ENCODE measurements at places on chromosomes 5 and 9. TPM values are rescaled to one million over a fixed set of nuclear protein-coding genes. Genes with fewer than 3 reads are reported as not detected.

DNA sequence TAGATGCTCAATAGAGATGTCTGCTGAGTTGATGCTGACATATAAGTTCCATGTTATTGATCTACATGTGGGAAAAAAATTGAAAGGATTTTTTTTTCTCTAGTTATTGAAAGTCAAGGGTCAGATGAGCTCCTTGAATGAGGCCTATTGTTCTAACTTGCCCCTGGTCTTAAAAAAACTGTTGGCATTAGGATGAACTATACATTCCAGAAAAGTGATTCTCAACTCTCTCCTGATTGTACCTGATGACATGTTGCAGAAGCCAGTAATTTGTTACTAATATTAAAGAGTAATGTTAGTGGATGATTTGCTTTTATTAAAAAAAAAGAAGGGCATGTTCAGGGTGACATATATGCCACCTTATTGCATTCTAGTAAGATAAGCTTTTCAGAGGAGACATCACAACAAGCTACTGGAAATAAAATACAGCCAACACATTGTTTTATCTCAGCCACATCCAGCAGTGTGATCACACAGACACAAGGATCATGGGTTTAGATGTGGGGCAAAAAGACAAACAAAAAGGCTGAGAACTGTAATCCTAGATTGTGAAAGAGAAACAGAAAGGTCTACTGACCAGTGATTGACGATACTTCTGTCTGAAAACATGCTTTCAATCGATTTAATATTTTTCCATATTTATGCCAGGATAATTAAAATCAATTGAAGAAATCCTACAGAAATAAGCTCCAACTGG lies 1314.1 kb upstream of the C9orf72 start:
- H3K36me3 ChIP-seq, result no peaks in the 10 kb centered on the region
- H3K4me1 ChIP-seq, result no peaks in the 10 kb centered on the region
- no peak overlapping the region for H3K4me3 ChIP-seq
- no peaks in the 10 kb centered on the region for H3K27me3 ChIP-seq

PTGS1 gene
- total RNA-seq, result 0.08 TPM

DNA sequence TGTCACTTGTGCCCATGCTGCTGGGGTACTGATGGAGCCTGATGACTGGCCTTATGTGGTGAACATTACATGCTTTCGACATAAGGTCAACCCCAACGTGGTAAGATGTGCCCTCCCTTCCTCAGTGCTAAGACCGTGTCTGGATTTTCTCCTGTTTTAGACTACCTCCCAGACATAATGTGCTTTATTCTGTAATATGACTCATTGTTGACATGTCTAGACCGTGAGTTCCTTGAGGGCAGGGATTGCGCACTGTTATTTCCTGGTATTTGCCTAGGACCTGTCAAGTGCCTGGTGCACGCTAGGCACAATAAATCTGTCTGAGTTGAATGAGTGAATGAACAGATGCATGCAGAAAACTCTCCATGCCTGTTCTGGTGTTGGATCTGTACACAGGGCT lies 346.0 kb downstream of the KDM4C start:
- no peaks in the 10 kb centered on the region for H3K4me1 ChIP-seq
- DNase-seq, result no peak
- H3K27me3 ChIP-seq, result no peaks in the 10 kb centered on the region
- no peak overlapping the region for H3K27ac ChIP-seq
- H3K36me3 ChIP-seq, result peaks cover 51% of the 10 kb centered on the region

DNA sequence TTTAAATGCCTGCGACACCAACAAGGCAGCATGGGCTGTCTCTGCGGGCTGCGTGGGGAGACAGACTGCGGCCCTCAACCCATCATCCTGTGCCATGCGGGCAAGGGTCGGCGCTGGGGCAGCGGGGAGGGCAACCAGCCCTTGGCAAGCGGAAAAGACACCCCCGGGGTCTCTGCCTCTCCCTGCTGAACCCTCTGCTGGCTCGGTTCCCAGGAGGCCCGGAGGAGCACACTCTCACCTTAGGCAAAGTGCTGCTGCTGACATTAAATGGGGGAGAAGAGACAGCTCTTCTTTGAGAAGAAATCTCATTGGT lies 129.6 kb upstream of the PPP1R26 start:
- H3K27me3 ChIP-seq, result no peaks in the 10 kb centered on the region
- no peaks in the 10 kb centered on the region for H3K4me1 ChIP-seq

PTPRD gene
- not detected for total RNA-seq

- H3K4me1 ChIP-seq, result no peaks in the 10 kb centered on the region
- H3K27ac ChIP-seq, result no peak overlapping the region
- H3K4me3 ChIP-seq, result no peak overlapping the region
- no peaks in the 10 kb centered on the region for H3K27me3 ChIP-seq
- no peak for DNase-seq
These were observed 223.5 kb upstream of the TUT7 start for GRCh38 chr9:86577420-86578333.

NUTM2G gene
- total RNA-seq, result not detected

DNA sequence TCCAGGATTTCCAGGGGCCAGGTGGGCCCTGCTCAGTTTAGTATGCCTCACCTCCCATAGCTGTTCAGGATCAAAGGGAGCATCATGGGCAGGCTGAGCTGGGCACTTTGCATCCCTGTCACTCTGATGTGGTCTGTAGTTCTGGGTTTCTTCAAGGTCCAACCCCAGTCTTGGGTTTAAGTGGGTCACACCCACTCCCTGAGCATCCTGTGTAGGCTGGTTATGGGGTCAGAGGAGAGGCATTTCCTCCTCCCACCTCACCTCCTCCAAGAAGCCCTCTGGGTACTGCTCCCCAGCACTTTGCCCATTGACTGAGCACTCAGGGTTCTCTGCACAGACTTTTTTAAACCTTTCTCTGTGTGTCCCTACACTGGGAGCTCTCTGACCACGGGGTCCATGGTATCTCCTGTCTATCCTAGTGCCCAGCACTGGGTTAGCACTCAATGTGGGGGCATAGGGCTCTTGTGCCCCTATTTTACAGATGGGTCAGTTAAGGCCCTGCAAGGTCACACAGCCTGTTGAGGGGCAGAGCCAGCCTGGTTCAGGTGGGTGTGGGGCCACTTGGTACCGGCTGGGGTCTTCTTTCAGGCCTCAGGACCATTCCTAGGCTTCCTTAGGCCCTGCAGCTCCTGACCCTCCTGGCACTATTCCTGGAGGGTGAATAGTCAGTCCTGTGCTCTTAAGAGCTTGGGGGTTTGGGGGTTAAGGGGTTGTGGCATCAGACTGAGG lies 19.0 kb downstream of the CXXC5 start:
- no peaks in the 10 kb centered on the region for H3K36me3 ChIP-seq
- peak; percentile 36 for DNase-seq
- peaks cover 36% of the 10 kb centered on the region for H3K4me1 ChIP-seq
- peak overlapping the region; percentile 50 for H3K4me3 ChIP-seq

- no peaks in the 10 kb centered on the region for H3K36me3 ChIP-seq
- no peak for DNase-seq
- no peak overlapping the region for H3K4me3 ChIP-seq
- no peak overlapping the region for H3K27ac ChIP-seq
- H3K27me3 ChIP-seq, result no peaks in the 10 kb centered on the region
These were observed 403.0 kb downstream of the HINT1 start for GRCh38 chr5:130762031-130762430.

GRCh38 chr9:129275626-129276247 lies 97.7 kb upstream of the IER5L start:
- no peaks in the 10 kb centered on the region for H3K36me3 ChIP-seq
- no peak overlapping the region for H3K4me3 ChIP-seq
- peaks cover 39% of the 10 kb centered on the region for H3K27me3 ChIP-seq
- DNase-seq, result no peak

SOX30 gene
- 0.18 TPM for total RNA-seq

DNA sequence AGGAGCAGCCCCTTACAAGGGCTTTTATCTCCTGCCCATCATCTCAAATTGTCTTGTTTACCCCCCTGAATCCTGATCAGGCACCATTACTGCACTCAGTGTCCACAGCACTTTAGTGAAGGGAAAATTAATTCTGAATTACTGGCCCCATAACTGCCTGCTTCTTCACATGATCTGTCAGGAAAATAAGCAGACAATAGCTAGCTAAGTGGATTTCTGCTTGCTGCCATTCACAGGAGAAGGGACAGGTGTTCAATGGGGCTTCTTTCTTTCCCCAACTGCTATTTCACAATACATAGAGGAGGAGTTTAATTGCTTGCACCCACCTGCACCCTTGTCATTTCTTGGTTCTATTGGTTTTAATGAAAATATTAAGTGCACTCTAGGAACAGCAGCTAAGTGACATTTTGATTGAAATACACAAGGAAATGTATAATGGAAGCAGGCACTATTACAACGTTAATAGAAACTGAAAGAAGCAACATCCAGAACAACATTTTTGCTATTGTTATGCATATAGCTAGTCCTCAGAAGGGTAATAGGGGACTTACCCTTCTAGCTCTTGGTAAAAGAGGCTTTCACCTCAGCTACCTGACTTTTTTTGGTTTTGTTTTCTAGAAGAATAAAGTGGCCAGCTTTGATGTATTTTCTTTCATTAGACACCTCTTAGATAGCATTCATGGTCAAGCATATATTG lies 599.3 kb upstream of the TLE4 start:
- no peaks in the 10 kb centered on the region for H3K4me1 ChIP-seq
- H3K27me3 ChIP-seq, result no peaks in the 10 kb centered on the region
- DNase-seq, result no peak
- no peak overlapping the region for H3K4me3 ChIP-seq
- no peak overlapping the region for H3K27ac ChIP-seq

GARIN3 gene
- total RNA-seq, result 0.13 TPM

GRCh38 chr5:134209477-134210245 lies 16.2 kb downstream of the PPP2CA start:
- no peaks in the 10 kb centered on the region for H3K27me3 ChIP-seq
- no peak for DNase-seq
- no peak overlapping the region for H3K4me3 ChIP-seq
- no peak overlapping the region for H3K27ac ChIP-seq
- peaks cover 22% of the 10 kb centered on the region for H3K36me3 ChIP-seq

PCDHB14 gene
- not detected for total RNA-seq

DNA sequence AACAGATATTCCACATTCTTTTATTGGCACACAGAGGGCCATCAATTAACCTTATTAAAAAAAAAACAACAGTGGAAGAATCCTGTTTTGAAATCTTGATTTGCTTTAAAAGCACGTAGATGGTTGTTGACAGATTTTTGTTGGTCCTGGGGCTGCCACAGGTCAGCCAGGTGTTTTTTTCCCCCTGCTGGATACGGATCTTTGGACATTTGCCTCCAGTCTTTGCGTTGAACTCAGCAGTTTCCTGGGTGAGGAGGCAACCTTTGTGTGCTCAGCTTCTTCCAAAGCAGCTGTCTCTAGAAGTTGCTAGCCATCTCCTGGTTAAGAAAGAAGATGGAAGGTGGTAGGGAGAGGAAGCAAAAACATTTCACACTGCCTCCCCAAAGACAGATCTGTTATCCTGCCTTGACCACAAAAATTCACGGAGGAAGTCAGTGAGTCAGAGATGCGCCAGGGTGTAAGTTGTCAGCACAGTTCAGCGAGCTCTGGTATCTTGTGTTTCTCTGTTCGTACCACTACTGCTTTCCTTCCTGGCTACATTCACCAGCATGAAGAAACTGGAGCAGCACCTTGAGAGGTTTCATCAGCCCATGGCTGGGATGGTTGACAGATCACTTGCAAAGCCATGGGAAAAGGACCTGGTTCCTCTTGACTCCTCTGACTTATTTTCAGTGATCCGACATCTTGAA lies 207.3 kb downstream of the ARHGAP26 start:
- peaks cover 77% of the 10 kb centered on the region for H3K4me1 ChIP-seq
- H3K4me3 ChIP-seq, result peak overlapping the region; percentile 41
- peak overlapping the region; percentile 97 for H3K27ac ChIP-seq
- DNase-seq, result peak; percentile 64
- H3K27me3 ChIP-seq, result no peaks in the 10 kb centered on the region

DNA sequence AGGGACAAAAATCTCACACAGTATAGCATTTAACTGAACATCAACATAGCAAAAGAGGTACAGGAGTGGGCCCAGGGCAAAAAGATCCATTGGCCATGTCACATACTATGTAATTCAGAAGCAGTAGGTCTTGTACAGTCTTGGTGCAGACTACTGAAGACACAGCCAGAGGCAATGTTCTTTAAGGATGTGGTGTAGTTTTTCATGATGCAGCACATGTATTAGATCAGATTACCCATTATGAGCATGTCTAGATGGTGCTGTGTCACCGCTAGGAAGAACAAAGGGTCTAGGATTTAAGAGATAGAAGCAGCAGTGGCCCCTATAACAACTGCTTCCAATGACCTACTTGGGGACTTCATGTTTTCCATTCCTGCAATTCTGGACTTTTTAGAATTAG lies 610.4 kb upstream of the MEF2C start:
- DNase-seq, result no peak
- no peaks in the 10 kb centered on the region for H3K27me3 ChIP-seq
- no peaks in the 10 kb centered on the region for H3K4me1 ChIP-seq

SH3GL2 gene
- not detected for total RNA-seq

DNA sequence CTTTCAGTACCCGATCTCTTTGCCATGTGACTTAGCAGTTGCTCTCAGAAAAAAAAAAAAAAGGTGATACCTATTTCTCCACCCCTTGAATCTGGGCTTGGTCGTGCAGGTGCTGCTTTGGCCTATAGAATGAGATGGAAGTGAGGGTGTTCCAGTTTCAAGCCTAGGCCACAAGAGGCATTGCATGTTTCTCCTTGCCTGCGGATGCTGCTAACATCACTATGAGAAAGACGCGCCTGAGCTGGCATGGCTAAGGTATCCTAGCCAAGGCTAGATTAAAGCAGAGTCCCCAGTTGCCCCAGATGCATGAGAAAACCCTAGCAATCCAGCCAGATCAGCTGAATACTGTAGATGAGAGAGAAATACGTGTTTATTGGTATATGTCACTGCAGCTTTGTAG lies 14.7 kb upstream of the CSF1R start:
- H3K27ac ChIP-seq, result no peak overlapping the region
- H3K4me1 ChIP-seq, result peaks cover 2% of the 10 kb centered on the region
- H3K36me3 ChIP-seq, result no peaks in the 10 kb centered on the region
- peaks cover 18% of the 10 kb centered on the region for H3K27me3 ChIP-seq

DNA sequence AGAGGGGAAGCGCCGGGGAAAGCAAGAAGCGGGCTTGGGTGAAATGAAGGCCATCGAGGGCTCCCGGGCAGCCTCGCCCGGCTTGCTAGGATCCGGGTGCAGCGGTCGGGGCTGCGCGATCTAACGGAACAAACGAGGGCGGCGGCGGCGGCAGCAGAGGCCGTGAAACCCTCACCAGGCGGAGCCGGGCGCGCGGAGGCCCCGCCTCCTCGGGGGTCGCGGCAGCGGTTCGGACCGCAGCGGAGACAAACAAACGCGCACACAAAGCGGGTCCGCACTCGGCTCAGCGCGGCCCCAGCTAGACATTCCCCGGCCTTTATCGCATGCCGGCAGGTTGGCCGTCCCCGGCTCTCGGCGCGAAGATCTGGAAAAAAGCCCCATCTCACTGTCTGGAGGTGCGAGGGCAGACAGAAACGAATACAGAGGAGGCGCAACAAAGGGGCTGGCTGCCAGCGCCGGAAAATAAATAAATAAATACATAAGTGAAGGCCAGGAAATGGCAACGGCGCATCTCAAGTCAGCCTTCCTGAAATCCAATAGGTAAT lies 10.5 kb upstream of the TRIM36 start:
- DNase-seq, result no peak
- no peak overlapping the region for H3K27ac ChIP-seq
- H3K27me3 ChIP-seq, result peaks cover 77% of the 10 kb centered on the region
- peak overlapping the region; percentile 59 for H3K4me3 ChIP-seq
- H3K36me3 ChIP-seq, result no peaks in the 10 kb centered on the region
